ENCODE measurements at places on chromosomes 12 and 14.
A peak's percentile ranks its signal among the peaks of the same experiment; 100 is the strongest.

DNA sequence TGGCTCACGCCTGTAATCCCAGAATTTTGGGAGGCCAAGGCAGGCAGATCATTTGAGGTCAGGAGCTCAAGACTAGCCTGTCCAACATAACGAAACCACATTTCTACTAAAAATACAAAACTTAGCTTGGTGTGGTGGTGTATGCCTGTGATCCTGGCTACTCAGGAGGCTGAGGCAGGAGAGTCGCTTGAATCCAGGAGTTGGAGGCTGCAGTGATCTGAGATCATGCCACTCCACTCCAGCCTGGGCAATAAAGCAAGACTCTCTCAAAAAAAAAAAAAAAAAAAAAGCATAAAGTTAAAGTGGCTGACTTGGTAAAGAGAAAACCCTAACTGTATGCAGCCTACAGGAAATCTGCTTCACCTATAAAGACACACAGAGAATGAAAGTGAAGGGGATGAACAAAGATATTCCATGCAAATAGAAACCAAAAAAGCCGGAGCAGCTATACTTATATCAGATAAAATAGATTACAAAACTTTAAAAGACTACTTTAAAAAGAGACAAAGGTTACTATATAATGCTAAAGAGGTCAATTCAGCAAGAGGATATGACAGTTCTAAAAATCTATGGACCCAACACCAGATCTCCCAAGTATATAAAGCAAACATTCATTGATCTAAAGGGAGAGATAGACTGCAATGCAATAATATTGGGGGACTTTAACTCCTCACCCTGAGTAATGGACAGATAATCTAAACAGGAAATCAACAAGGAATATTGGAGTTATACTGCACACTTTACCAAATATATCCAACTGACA is 4.1 kb downstream of the CLEC2B start:
- DNase-seq, result no peak

DNA sequence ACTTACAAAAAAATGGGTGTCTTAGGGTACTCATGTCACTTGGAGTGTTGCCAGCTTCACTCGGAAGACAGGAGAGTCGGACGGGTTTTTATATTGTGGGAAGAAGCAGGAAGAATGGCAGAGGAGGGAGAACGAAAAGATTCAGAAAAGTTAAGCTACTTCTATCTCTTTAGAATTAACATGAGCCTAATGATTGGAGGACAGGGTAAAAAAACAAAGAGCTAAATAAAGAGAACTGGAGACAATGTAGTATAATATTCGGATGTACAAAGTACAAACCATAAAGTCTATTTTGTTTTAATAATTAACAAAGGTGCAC is 43.9 kb downstream of the EFCAB11 start:
- DNase-seq, result no peak

GRCh38 chr14:59900556-59900955 is 19.4 kb upstream of the LRRC9 start:
- DNase-seq, result no peak

GRCh38 chr14:80959496-80959895 is 4.1 kb downstream of the TSHR start:
- no peak for DNase-seq

- no peak for DNase-seq
These were observed 10.6 kb upstream of the SPSB2 start for GRCh38 chr12:6883683-6884082.

GRCh38 chr12:39369756-39370155 is 73.2 kb downstream of the KIF21A start:
- DNase-seq, result no peak

DNA sequence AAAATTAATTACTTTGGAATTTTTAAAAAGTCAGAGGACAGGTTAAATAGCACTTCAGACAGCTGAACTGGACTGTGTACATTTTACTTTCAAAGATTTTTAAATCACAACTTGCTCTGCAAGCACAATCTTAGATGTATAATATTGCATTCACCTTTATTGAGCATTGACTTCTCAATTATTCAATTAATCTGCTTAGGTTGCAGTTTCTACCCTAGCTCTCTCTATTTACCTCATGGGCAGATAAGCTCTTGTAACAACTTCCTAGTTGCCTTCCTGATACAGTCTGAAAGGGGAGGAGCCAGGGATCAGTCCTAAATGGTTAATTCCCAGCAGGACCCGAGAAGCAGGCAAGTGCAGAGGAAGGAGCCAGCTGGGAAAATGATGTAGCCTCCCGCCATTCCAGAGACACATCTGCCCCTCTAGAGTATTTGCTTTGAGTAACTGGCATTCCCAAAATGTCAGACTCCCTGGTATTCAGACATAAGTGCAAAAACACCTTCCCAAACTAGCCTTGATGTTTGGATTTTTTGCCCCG is 302.8 kb downstream of the GALC start:
- peak; percentile 62 for DNase-seq

DNA sequence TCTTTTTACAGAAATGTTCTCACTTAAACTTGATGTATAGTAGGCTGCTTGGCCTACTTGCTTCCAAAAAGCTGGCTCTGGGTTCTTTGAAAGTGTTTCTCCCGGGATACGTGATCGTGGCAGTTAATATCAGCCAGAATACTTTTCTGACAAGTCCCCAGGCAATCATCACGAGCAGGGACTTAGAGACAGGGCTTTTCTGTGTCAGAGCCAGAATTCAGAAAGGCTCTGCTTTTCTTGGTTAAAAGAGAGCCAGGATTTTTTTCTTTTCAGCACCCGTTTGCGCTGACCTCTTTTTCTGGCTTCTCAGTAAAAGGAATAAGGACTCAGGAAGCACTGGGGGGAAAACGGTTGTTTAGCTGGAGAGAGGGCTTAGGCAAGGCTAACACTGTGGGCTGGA is 57.8 kb upstream of the ARHGAP5 start:
- DNase-seq, result no peak

DNA sequence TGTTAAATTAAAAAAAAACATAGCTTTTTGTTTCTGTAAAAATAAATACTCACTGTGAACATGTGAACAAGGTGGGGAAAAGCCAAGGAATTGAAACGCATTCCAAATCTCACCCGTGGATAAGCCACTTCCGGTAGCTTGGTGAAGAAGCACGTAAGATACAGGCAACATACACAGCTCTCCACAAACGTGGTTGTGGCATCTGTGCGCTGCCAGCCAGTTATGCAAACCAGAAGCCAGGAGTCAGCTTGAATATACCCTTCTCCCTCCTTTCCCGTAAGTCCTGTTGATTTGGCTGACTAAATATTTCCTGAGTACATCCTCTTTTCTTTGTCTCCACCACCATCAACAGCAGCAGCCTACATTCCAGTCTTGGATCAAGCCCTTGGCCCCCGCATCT is 486.2 kb downstream of the VRK1 start:
- no peak for DNase-seq

GRCh38 chr14:79493081-79493645 is 718.1 kb downstream of the DIO2 start:
- DNase-seq, result no peak

- peak; percentile 81 for DNase-seq
These were observed 87.4 kb downstream of the OTOGL start for GRCh38 chr12:80186727-80187217.

DNA sequence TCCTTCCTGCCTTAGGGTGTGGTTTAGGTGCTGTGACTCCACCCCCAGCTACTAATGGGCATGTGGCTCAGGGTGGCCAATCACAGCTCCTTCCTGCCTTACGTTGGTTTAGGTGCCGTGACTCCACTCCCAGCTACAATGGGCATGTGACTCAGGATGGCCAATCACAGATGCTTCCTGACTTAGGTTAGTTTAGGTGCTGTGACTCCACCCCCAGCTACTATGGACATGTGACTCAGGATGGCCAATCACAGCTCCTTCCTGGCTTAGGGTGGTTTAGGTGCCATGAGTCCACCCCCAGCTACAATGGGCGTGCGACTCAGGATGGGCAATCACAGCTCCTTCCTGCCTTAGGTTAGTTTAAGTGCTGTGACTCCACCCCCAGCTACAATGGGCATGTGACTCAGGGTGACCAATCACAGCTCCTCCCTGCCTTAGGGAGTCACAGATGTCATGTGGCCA is 163.9 kb downstream of the TBX5 start:
- peak; percentile 64 for DNase-seq

GRCh38 chr12:50175716-50176026 is 8.5 kb upstream of the CERS5 start:
- DNase-seq, result no peak

- no peak for DNase-seq
These were observed 196.1 kb downstream of the TBX5 start for GRCh38 chr12:114209861-114210260.

DNA sequence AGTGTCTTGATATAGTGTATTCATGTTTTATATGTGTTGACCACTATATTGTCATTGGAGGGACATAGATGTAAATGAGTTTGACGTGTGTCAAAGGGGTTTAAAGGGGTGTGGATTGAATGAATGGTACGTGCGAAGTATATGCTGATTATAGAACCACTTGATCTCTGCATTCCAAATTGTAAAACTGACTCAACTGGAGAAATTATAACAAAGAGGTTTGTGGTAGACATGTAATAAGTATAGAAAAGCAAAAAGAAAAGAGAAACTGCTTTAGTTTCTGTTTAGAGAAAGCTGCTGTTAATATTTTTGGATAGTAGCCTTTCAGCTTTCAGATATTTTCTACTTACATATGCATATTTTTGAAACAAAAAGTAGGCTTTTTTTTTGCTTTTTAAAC is 8.9 kb upstream of the MYRFL start:
- no peak for DNase-seq

GRCh38 chr12:1716215-1716862 is 25.5 kb downstream of the ADIPOR2 start:
- no peak for DNase-seq

- DNase-seq, result peak; percentile 64
These were observed 146.7 kb upstream of the USP15 start for GRCh38 chr12:62113366-62114011.

DNA sequence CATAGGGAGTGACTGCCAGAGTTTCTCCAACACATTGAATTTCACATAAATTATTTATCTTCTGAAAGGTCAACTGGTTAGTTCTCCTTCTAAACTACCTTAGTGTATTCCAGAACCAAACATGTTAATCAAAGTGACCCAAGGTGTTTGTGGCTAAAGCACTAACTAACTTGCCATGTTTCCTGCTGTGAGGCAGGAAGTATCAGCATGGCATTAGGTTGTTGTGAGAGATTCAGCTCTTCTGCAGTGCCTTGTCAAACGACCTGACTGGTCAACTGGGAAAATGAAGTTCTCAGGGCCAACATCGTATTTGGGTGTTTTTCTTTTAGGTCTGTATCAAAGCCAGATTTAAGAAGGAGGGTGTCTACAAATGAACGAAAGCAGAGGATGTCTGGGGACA is 448.1 kb downstream of the APAF1 start:
- peak; percentile 84 for DNase-seq

DNA sequence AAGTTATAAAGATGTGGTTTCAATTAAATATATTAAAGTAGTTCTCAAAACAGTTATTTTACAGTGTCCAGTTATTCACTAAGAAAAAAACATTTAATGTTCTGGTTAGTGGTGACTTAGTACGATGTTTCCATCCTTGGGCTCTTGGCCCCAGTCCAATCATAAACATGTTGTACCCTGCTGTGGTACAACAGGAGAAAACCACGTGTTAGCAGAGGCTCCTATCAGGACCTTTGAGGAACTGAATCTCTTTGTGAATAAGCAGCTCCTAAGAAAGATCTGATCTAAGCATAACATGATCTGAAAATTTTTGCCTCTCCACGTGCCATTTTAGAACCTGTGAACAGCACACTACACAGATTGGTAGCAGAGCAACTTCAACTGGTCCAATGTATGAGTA is 234.0 kb downstream of the SYT1 start:
- no peak for DNase-seq

- no peak for DNase-seq
These were observed 348.7 kb downstream of the SNAPC1 start for GRCh38 chr14:62110941-62111340.

DNA sequence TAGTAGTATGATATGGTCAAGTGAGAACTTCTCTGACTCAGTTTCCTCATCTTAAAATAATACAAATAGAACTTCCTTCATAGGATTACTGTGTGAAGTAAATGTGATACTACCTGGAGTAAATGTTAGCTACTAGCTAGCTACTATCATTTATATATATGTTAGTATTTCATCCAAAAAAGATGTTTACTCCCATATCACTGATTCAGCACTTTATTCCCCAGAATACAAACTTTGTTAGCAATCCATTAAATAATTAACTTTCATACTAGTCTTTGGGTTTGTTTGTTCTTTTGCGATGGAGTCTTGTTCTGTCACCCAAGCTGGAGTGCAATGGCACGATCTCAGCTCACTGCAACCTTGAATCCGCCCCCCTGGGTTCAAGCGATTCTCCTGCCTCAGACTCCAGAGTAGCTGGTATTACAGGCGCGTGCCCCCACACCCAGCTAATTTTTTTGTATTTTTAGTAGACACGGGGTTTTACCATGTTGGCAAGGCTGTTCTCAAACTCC is 8.4 kb downstream of the SBNO1 start:
- DNase-seq, result no peak

- no peak for DNase-seq
These were observed 89.8 kb upstream of the MAP1LC3B2 start for GRCh38 chr12:116469344-116469743.

DNA sequence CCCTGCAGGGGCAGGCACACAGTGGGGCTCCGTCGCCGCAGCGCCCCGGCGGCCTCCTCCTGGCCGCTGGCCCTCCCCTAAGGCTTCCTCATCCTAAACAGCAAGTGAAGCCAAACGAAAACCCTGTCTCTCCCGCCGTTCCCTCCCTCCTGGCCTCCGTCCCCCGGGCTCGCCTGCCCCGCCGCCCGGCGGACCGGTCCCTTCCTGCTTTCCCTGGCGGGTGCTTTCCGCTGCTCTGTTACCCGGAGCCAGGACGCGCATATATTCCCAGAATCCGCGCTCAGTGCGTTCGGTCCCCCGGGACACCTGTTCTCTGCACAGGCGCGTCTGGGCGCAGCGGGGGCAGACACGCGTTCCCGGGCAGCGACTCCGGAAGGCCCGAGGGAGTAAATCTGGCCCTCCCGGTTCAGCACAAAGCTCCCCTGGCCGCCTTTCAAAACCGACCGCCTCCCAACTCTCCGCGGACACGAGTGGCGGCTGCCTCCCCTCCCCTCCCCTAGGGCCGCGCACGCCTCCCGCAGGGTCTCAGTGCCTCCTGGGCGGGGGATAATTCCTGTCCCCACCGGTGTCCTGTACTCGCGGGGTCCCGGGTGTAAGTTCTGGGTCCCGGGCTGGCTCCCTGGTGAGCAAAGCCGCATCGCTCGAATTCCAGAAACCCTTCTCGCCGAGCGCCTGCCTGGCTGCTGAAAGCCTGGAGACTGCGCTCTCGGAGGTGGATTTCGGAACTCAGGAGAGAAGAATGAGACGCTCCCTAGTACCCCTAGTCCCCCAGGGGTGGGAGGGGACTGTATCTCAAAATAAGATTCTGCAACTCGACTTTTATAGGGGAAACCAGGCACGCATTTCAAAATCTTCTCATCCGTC is 21.4 kb upstream of the CEP170B start:
- peak; percentile 87 for DNase-seq

- no peak for DNase-seq
These were observed 18.8 kb downstream of the OS9 start for GRCh38 chr12:57712701-57713100.

DNA sequence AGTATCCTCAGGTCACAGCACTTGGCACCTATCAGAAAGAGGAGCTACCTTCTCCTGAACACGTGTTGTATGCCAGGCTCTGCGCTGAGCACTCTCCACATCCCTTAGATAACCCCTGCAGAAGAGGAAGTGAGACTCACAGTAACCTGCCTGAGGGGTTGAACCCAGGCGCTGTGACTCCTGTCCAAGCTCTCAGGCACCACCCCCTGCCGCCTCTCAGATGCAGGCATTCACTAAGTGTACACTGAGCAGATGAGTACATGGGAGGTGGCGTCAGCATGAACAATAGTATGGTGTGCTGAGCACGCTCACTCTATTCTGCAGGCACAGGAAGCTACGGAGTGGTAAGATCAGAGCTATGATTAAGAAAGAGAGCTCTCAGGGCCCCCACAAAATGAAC is 21.0 kb upstream of the RIC8B start:
- DNase-seq, result no peak

Measured in endodermal cell (in vitro differentiated cells).